ENCODE measurements at places on chromosomes 3 and 15. TPM values are rescaled to one million over a fixed set of nuclear protein-coding genes. Genes with fewer than 3 reads are reported as not detected.
A peak's percentile ranks its signal among the peaks of the same experiment; 100 is the strongest.

- no peak for DNase-seq
Measured at GRCh38 chr15:43251871-43252250, 14.9 kb downstream of the TGM5 start.

DNA sequence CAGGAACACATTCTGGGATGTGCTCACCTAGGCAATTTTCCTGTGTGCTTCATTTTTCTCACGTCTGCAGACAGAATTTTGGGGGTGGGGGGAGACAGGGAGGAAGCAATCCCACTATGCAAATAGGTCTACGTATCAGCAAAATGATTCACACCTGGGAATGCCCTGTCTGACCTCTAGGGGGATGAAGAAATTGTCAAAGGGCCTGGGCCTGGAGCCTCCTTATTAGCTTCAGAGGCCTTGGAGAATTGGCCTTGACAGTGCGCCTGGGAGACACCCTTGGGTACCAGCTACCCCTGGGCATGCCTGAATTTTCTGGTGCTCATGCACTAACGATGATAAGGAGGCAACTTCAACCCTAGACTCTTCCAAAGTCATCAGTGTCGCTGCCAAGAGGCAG, 207.5 kb downstream of the CADPS start:
- DNase-seq, result no peak

GRCh38 chr15:40630313-40630712, 36.3 kb downstream of the KNL1 start:
- DNase-seq, result no peak

GRCh38 chr3:20321391-20322047, 135.5 kb upstream of the SGO1 start:
- DNase-seq, result no peak

GRCh38 chr15:41572866-41573265, 13.9 kb downstream of the TYRO3 start:
- no peak for DNase-seq

GRCh38 chr3:123152687-123153086, 49.1 kb upstream of the SEC22A start:
- no peak for DNase-seq

- DNase-seq, result no peak
Measured at GRCh38 chr3:118827446-118827845, 207.2 kb downstream of the IGSF11 start.

DNA sequence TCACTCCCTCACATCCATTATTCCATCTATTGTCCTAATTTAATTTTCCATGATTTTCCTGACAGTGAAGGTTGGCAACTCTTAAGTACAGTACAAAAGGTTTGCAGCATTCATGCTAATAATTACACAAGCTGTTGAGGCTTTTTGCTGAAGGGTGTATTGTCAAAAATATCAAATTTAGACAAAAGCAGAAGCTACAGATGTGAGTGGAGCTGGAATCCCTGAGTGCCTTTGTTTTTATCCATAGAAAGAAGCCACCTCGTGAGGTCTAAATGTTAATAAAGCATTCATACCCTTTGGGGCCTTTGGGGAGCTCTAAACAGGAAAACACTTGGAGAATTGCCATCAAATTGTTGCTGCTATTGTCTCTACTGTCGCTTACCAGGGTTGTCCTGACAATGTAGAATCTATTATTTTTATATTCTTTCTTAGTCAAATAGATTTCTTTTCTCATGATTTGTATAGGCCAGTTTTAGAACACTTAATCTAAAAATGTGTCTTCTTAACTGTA, 185.8 kb upstream of the ROBO1 start:
- DNase-seq, result no peak

- no peak for DNase-seq
Measured at GRCh38 chr3:105458518-105459215, 92.0 kb downstream of the ALCAM start.

DNA sequence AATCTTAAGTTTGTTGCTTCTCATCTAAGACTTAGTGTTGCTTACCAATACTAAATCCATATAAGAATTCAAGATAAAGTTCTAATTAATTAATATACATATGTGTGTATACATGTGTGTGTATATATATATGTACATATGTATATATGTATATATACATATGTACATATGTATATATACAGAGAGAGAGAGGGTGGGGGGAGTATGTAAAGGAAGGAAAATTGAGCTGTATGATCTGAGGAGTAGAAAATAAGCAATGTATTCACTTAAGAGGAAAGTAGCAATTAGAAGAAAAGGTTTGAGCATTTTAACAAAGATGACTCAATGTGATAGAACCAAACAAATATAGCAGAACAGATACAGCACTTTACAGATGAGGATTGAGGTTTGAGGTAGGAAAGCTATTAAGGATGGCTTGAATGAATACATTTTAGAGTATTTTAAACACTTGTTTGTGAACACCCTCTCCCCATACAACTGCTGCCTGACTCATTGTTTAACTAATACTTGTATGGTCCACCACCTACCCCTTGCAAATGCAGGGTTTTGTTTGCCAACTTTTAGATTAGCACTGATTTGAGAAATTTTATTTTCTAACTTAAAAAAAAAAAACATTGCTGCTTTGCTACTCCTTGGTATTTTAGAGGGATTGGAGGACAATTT, 681.1 kb upstream of the CADM2 start:
- DNase-seq, result no peak

DNA sequence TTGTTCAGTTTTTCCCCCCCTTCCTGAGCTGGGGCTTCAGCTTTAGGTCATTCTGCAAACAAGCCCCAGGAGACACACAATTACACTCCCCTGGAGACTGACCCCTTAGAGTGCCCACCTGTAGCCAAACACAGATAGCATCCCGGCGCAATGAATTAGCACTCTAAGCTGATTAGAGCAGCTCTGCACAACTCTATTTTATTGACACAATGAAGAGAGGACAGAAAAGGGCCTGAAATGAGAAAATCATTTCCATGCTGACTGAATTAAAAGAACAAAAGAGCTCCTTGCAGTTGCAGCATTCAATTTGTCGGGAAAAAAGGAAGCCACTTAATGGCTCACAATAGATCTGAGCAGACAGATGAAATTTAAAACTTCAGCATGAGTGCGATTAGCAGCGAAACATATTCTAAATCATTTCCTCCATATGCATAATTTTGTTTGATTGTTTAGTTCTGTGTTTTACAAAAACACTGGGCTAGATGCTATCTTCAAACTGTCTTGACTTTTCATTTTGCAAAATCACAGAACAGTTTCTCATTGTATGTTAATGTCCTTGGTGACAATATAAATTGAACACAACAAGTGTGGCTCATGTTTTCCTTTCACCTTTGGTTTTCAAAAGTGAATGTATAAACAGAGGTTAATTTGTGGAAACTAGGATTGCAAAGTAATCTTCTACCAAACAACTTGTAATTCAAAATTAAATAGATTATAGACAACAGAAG, 308.6 kb downstream of the MECOM start:
- no peak for DNase-seq

DNA sequence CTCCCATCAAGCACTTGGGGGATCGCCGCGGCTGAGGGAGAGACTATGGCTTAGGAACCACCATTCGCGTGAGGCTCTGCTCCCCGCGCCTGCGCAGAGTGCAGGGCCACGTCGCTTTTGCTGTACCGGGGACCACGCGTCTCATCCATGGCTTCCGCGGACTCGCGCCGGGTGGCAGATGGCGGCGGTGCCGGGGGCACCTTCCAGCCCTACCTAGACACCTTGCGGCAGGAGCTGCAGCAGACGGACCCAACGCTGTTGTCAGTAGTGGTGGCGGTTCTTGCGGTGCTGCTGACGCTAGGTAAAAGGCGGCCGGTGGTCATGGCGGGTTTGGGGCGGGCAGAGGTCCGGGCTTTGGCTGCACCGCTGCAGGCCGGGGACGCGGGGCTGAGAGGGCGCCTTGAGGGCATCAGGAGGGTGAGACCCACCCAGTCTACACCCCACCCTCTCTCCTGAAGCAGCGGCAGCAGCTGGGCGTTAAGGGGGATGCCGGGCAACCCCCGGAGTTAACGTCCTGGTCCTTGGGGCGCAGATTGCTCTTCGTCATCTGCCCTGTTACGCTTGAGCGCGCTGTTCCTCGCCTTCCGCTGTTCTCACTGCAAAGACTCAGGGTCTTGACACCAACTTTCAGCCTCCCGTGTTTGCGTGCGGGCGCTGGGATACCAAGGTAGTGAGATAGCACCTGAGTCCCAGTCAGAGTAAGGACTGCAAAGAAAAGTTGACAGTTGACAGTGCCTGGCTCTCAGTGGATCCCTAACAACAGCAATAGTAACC, at the start of gene SRPRB:
Gene SRPRB, plus strand, starts transcription at position 114 of the 774 bp plus-strand sequence. Its CDS starts 34 bp downstream, at position 148.
- DNase-seq, result peak; percentile 92

GRCh38 chr3:141699897-141700296, 38.2 kb upstream of the RNF7 start:
- DNase-seq, result no peak

DNA sequence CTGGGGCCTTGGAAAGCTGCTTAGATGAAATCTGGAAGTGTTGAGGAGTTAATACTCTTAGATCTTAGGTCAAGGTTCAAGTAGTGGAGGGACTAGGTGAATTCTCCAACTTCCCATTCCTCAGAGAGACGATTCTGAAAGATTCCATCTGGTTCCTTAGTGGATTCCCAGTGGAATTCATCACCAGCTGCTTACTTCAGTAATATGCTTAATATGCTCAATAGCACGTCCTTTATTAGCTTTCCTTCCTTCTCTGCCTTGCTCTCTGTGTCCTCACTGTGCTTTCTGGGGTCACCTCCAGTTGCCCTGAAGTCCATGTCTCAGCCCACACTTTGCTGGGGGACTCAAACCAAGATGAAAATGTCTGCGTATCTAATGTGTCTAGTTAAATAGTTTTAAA, 31.0 kb downstream of the CEP63 start:
- DNase-seq, result no peak

ADAMTS7 gene
- 43.1 TPM for total RNA-seq

PLIN1 gene
- 0.11 TPM for total RNA-seq

RSL24D1 gene
- total RNA-seq, result 130 TPM

SCN11A gene
- total RNA-seq, result 0.10 TPM

ITIH3 gene
- total RNA-seq, result not detected

CASR gene
- total RNA-seq, result 0.58 TPM

TRAK1 gene
- total RNA-seq, result 32.7 TPM

MRPL3 gene
- total RNA-seq, result 175 TPM

IQCF5 gene
- total RNA-seq, result not detected
